ENCODE measurements at places on chromosomes 6 and 20.

DNA sequence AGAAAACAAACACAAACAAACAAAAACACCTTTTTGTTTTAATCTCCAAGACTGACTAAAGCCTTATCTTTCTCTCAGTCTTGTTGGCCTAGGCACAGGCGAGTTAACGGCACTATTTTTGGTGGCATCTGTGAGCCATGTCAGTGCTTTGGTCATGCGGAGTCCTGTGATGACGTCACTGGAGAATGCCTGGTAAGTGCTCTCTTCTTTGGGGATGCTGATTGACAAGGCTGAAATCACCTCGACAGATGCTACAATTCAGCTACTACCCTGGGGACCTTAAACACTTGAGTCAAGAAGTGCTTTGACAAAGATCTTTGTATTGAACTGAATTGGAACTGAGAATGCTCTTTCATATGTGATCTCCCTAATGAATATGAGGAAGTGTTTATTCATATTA lies 384.1 kb downstream of the LAMA2 start:
- DNase-seq: no peak

DNA sequence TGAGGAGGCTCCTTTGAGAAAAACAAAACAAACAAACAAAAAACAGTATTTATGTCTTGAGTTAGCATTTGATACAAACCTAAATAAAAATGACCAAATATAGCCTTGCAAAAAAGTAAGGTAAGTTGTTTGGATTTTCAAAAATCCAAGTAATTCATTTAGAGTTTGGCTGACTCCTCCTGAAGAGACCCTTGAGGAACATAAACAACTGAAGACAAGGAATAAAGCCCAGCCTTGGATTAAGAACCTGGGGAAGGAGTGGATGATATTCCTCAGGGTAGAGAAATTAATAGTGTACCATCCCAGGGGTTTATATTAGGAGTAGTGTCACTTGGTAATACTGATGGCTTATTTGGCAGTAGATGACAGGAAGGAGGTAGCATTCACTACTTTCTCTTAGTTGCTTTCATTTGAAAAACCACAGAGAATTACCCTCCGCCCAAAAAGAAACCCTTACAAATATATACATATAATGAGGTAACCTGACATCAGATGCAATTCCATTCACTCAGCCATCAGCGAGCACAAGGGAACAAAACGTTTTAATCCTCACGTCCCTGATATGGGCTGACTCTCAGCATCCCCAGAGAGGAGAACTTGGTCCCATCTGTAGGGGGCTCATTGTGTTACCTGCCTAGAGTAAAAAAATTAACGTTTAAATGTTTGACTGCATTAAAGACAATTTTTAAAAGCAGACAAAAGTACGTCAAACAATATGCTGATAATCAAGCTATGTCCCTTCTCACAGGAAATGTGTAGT lies 57.0 kb downstream of the SOBP start:
- no peak for DNase-seq

- DNase-seq: peak; percentile 92
These were observed 8.8 kb downstream of the DUSP15 start for GRCh38 chr20:31861385-31862156.

DNA sequence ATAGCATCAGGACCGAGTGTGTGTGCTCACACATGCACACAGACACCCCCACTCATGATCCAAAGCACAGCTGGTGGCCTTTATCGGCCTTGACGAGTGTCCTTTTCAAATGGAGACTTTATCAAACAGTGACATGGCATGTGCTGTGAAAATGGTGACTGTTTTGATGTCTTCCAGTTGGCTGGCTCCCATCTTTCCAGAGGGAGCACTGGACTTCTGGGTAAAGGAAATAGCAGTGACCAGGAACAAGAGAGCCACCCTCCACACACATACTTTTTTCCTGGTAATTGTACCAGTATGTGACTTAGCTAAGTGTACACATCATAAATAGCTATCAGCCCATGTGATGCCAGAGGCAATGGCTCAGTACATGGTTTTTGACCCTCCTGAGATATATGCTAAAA lies 52.7 kb downstream of the ZDHHC14 start:
- DNase-seq: no peak

DNA sequence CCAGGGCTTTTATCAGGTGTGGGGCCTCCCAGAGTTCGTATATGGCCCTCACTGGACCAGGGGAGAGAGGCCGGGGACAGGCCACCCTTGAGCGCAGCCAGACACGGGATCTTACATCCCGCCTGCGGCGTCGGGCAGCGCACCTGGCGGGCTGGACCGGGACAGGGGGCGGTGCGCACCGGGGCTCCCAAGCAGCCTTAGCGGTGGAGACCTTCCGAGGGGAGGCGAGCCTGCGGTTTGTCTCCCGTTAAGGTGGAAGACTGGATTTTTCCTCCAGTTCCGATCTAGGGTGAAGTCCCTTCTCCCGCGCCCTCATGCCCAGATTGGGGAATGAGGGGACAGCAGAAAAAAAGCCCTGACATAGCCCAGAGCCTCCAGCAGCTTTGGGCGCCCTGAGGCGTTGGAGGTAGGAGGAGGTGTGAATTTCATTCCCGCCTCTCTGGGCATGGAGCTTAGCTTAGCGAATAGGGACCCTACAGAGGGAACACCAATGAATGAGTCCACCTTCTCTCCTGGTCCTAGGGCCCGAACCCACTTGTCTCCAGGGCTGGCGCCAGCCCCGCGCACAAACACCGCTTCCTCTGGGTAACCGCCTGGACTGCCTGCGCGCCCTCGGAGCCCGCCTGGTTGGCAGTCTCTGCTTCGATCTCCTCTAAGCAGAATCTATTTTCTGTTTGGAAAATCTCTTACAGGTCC lies 6.7 kb upstream of the LAMP5 start:
- DNase-seq: no peak

GRCh38 chr6:118228886-118229285 lies 319.2 kb upstream of the PLN start:
- no peak for DNase-seq

GRCh38 chr6:135876058-135876457 lies 24.6 kb downstream of the PDE7B start:
- DNase-seq: no peak

- DNase-seq: no peak
These were observed 2.2 kb upstream of the PTPRA start for GRCh38 chr20:2871111-2871465.

GRCh38 chr20:1861347-1861976 lies 33.7 kb upstream of the SIRPA start:
- no peak for DNase-seq

- no peak for DNase-seq
These were observed 30.0 kb downstream of the BRPF3 start for GRCh38 chr6:36226438-36227047.

- no peak for DNase-seq
These were observed 15.6 kb upstream of the SLC22A1 start for GRCh38 chr6:160106010-160106409.

DNA sequence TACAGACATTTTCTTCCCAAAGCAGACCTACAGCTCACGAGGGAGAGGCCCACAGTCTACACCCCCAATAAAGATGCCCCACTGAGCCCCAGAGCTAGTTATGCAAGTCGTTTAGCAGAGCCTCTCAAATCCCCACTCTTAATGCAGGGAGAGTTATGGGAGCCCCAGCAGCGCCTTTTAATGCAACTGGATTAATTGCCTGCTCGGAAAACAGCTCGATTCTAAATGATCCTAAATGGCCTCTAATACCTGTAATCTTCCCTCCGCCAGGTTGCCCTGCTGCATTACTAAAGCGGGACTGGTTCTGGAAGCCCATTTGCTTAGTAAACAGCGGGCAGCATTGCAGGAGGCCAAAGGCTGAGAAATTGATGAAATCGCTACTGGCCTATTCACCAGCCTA lies 656.9 kb downstream of the PTPRT start:
- no peak for DNase-seq

GRCh38 chr20:44615876-44616603 lies 33.7 kb downstream of the PKIG start:
- no peak for DNase-seq

GRCh38 chr20:25225642-25226432 lies 22.0 kb upstream of the PYGB start:
- DNase-seq: no peak

DNA sequence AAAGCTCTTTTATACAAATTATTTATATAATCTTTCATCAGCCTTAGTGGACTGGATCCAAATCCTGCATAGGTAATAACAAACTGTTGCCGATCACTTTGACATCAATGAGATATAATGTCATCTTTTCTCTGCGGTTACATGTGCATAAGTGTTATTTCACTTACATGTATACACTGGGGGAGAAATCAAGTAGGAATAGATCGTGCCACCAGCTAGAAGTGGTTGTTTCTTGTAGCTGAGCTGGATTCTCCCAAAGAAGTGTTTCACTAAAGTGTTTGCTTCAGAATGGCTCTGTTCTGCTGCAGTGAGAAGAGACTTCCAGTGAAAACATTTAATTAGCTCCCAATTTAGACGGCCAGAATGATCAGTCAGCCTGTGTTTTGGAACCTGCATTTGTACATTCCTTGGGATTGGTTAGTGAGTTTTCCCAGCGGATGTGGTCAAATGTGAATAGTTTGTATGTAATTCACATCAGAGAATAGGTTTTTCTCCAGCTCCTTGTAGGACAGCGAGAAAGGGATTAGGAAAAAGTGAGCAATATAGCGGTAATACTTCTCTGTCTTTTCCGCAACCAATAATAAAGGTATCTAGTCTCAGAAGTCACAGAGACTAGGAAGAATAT lies 163.1 kb upstream of the CCN2 start:
- DNase-seq: no peak

GRCh38 chr6:23584134-23584763 lies 541.8 kb upstream of the NRSN1 start:
- DNase-seq: no peak

- no peak for DNase-seq
These were observed 106.9 kb downstream of the FYN start for GRCh38 chr6:111766201-111766857.

- DNase-seq: no peak
These were observed 1.2 kb downstream of the SLC17A3 start for GRCh38 chr6:25872814-25873213.

- no peak for DNase-seq
These were observed 28.1 kb upstream of the PGK2 start for GRCh38 chr6:49815166-49815565.

DNA sequence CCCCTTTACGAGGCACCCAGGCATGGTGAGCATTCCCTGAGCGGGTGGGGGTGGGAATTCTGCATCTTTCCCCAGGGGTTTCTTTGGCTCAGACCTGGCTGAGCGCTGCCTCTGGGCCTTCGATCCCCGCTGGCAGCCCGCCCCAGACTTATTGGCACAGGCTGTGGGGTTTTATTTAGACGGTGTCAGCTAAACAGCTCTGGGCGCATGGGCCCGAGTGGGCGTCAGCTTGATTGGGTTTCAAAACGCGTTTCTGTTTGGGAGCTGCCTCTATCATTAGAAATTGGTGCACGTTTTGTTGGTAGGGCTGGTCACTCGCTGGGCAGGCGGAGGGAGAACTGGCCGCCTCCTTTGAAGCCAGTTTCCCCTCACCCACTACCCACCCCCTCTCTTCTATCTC lies 21.0 kb downstream of the PMEPA1 start:
- no peak for DNase-seq

DNA sequence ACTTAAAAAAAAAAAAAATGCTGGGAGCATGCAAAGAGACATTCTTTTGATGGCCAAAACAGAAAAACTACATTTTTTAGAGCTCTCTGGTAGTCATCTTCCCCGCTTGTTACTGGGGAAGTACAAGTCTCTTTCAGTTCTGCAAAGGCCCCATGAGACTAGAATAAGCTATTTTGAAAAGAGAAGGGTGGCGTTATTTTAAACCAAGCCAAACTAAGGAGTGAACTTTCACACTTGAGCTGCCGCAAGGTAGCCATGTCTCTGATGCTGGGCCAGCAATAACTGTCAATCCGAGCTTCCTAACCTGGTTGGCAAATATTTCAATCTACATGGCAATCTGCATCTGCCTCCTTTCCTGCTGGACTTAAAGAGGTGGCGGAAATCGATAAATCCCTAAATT lies 96.7 kb downstream of the L3MBTL3 start:
- DNase-seq: peak; percentile 29

DNA sequence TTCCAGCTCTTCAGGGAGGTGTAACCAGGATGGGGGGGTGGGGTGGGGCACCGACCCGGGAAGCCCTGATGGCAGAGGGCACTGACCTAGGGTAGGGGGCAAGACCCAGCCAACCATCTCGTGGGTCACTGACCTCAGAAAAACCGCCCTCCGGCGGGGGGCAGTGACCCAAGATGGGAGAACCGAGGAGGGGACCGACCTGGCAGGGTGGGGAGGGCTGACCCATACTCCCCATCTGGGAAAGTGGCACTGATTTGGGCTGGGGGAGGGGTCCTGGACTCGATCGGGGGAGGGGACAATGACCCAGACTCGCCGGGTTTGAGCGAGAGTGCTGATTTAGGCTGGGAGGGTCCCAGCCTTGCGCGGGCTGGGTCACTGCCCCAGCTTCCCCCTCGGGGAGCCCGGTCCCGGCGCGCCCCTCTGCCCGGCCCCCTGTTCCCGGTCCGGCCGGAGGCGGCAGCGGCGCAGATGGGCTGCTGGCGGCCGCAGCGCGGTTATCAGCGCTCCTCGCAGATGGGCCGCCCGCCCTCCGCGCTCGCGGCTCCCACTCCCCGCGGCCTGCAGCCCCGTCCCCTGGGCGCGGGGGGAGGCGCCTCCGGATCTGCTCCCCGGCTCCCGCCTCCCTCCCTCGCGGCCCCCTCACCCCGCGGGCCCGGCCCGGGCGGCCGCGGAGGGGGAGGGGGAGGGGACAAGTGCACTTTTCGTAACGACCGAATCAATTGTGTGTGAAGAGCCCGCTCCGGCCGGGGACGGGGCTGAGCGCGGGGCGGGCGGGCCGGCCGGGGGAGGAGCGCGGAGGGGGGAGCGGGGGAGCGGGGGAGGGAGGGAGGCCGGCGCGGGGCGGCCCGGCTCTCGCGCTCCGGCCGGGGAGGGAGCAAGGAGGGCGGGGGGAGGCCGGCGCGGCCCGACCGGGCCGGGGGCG lies 2.2 kb downstream of the NOL4L start:
- no peak for DNase-seq

DNA sequence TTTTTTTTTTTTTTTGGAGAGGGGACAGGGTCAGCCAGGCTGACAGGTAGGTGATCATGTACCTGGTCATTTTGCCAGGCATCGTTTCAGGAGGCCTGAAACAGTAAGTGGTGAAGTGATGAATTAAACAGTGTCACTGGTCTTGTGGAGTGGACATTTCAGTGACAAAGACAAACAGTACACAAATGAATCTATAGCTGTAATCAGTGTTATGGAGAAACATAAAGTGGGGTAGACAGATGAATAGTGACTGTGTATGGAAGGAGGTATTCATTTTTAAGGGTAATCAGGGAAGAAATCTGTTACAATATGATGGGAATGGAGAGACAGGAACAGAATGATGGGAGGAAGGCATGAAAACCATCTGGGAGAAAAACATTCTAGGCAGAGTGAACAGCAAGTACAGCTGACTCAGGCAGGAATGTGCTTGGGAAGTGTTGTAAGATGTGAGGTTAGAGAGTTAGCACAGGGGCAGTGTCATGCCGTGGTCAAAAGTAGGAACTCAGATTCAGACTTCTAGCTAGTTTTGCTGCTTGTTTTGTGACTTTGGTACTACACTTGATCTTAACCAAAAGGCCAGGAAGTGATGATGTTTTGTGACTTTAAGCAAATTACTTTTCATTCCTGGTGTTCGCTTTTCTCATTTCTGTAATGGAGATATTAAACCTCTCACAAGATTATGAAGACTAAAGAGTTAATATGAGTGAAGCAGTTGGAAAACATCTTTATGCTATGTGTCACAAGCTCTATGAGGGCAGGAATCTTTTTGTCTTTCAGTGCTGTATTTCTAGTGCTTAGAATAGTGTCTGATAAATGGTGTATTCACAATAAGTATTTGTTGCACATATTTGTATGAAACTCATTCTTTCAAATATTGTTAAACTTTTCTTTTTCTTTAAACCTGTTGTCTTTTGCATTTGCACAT lies 43.4 kb downstream of the QKI start:
- no peak for DNase-seq

- DNase-seq: no peak
These were observed 67.0 kb upstream of the TNFAIP3 start for GRCh38 chr6:137799950-137800568.
